ENCODE measurements at places on chromosomes 7 and 10.
A peak's percentile ranks its signal among the peaks of the same experiment; 100 is the strongest.

GRCh38 chr10:29798921-29799690, 164.3 kb upstream of the SVIL start:
- DNase-seq = no peak

- no peak for DNase-seq
Observed at GRCh38 chr7:84187087-84187805, 7.3 kb downstream of the SEMA3A start.

- DNase-seq = no peak
Observed at GRCh38 chr10:54613162-54613561, 187.9 kb downstream of the PCDH15 start.

DNA sequence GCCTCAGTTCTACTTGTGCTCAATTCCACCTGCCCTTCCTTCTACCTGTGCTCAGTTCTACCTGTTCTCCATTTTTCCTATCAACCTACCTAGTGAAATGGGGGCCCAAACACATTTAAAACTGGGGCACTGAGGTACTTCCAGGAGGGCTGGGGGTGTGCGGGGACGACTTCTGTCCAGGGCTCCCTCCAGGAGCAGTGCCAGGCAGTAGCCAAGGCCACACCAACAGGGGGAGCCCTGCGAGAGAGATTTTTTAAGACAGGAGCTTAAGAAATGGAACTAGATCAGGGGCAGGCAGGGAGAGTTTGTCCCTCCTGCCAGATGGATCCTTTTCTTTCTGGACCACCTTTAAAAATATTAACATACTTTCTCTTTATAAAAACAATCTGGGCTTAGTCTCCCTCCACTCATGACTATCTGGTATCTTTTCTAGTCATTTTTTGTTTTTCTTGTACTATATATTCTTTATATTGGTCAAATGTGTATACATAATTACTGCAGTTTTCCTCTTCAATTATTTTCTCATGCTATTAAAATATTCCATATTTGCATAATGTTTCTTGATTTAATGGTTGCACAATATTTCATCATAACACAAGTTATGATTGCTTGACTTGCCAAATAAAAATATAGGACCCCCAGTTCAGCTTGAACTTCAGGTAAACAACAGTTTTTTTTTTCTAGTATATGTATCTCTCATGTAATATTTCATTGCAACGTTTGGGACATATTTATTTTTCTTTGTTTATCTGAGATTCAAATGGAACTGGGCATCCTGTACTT, 47.3 kb upstream of the INSYN2A start:
- DNase-seq = peak; percentile 4

- no peak for DNase-seq
Observed at GRCh38 chr10:71974489-71975021, 10.4 kb downstream of the CHST3 start.

- no peak for DNase-seq
Observed at GRCh38 chr10:130066743-130067142, 43.9 kb downstream of the C10orf143 start.
